Activated naive CD8-positive, alpha-beta T cell treated with anti-CD3 and anti-CD28 coated beads, Interleukin-2, amount 50 U/mL, for 16 hours (primary cell): ENCODE measurements at places on chromosomes 7 and 10.

DNA sequence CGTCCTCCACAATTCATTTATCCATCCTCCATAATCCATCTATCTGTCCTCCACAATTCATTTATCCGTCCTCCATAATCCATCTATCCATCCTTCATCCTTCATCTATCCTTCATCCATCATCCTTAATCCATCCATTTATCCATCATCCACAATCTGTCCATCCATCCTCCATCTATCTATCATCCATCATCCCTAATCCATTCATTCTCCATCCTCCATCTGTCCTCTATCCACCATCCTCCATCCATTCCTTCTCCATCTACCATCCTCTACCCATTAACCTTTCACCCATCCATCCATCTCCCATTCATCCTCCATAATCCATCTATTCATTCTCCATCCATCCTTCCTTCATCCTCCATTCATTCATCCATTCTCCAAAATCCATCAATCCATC lies 36.0 kb upstream of the DPYSL4 start:
- DNase-seq, result no peak

- no peak for DNase-seq
These were observed 18.0 kb upstream of the STEAP4 start for GRCh38 chr7:88324699-88325098.

- no peak for DNase-seq
These were observed 33.5 kb upstream of the ABCB5 start for GRCh38 chr7:20581956-20582355.

- DNase-seq, result no peak
These were observed 35.5 kb upstream of the CABCOCO1 start for GRCh38 chr10:61627266-61627665.

- no peak for DNase-seq
These were observed 10.2 kb downstream of the PLEKHA8 start for GRCh38 chr7:30038196-30038980.

- DNase-seq, result no peak
These were observed 3.9 kb downstream of the PROSER2 start for GRCh38 chr10:11827006-11827405.

GRCh38 chr10:88131511-88132139 lies 268.2 kb downstream of the PTEN start:
- no peak for DNase-seq

DNA sequence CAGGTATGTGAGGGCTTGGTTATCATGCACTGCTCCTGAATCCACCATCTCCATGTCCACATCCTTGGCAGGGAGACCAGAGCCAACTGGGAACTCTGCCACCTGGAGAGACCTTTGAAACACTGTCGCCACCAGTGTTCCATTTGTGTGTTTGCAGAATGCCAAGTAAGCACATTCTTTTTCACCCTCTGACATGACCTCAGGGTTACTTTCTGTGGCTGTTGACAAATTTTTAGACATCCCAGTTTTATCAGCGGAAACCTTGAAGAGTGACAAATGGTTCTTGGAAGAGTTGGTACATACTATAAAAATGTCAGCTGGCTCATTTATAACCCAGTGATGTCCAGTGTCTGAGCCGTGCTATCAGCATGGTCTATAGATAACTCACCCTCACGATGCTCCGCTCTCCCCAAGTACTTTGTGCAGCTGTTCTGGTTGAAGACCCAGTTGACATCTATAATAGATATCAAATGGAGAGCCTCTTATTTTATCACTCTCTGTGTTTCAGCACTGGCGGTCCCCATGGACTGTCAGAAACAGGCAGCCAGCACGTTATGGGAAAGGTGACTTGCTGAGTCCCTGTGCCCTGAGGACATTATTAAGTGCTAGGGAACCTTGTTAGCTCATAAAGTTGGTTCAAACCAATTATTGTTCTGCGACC lies 563.1 kb upstream of the GALNT17 start:
- DNase-seq, result no peak

DNA sequence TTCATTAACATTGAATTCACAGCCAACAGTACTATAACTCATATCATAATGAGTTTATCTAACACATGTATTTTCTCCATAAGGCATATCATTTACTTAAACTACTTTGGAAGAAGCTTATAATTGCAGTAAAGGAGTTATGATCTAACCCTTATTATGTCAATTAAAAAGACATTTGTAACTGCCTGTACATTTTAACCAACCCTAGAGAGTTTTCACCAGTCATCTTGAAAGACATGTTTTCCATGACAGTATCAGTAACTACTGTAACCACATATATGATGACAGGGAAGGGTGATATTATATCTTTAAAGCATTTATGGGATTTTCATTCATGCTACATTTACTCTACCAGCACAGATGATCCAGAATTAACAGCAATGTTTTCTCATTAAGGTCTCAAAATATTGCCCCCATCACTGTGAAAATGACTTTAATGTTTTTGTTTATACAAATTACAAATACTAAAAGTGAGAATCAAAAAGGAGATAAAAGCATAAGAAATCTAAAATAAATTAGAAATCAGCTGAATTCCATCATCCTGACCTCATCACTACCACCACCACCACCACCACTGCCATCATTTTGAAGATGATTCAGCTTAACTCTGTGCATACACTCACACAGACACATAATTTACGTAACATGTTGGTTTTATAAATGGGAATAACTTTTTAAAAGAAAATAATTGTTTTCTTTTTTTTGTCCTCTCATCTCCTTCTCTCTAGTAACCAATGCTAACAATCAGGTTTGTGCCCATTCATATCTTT lies 53.6 kb downstream of the MKLN1 start:
- DNase-seq, result no peak

GRCh38 chr7:98130959-98131358 lies 24.3 kb downstream of the LMTK2 start:
- DNase-seq, result no peak

DNA sequence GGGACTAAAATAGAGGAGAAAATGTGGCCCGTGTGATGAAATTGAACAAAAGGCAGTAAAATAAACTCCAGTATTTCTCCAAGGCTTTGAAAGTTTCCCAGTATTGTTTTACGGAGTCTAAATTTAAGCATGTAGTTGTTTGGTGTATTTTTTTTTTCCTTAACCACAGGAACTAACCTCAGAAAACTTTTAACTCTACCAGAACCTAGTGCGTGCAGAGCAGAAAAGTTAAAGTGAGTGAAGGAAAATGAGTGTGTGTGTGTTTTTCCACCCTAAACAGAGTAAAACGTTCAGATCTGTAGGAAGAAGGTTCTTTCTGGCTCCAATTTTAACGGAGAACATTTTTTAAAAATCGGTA lies 812 bp downstream of the PROSER2 start:
- no peak for DNase-seq

- no peak for DNase-seq
These were observed 19.6 kb downstream of the GRID2IP start for GRCh38 chr7:6531492-6532279.

GRCh38 chr7:47982610-47983009 lies 3.2 kb upstream of the HUS1 start:
- DNase-seq, result no peak

DNA sequence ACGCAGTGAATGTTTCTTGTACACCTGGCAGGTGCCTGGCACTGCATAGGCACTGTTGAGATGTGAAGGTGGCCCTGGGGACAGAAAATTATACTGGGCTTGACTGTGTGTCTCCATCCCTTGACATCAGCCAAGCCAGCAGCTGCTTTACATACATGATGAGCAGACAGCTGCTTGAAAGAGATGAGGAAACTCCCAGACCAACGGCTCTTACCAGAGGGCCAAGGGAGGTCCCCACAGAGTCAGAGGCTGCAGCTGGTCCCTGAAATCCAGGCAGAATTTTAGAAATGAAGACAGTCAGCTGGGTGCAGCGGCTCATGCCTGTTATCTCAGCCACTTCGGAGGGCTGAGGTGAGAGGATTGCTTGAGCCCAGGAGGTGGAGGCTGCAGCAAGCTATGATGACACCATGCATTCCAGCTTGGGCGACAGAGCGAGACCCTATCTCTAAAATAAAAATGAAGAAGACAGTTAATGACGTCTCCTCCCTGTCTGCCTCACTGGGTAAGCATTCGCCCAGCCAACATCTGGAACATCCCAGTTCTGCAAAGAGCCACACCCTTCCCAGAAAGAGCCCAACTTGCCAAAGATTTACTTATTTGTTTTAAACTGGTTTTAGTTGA lies 17.6 kb downstream of the LIMK1 start:
- DNase-seq, result no peak

GRCh38 chr10:103812004-103812403 lies 43.4 kb downstream of the SH3PXD2A start:
- no peak for DNase-seq

DNA sequence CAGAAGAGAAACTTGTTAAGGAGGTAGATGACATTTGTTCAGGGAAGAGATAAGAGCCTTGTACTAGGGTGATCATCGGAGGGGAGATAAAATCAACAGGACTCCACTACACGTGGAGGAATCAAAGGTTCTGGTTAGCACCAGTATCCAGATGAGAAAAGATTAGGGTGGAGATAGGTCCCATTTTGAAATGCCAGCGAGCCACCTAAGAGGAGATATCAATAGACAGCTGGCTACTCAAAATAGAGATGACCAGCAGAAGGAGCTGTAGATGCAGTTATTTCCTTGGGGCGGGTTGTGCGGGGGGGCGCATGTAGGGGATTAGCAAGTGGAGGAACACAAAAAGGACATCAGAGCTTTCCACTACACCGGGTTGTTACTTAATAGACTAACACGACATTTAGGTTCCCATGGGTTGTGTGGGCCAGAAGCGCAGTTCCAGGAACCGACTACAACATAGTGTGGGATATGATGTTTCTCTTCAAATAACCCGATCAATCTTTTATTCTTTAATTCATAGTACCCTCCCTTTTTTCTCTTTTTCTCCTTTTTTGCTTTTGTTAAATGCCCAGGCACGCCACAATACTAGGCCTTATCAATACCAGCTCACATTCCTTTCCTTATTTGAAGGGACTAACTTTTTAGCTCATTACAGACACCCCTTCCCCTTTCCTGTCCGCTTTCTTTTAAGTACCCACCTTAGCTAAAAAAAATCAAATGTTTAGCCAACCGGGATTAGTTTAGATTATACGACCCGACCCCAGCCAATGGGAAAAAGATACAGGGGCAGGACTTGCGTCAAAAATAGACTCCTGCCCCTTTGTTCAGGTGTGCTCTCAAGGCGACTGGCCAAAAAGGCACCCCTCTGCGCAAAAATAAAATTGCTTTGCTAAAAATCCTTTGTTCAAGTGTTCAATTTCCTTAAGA lies 2.0 kb upstream of the KIF11 start:
- DNase-seq, result no peak

GRCh38 chr7:35036361-35037171 lies 719 bp downstream of the DPY19L1 start:
- no peak for DNase-seq

DNA sequence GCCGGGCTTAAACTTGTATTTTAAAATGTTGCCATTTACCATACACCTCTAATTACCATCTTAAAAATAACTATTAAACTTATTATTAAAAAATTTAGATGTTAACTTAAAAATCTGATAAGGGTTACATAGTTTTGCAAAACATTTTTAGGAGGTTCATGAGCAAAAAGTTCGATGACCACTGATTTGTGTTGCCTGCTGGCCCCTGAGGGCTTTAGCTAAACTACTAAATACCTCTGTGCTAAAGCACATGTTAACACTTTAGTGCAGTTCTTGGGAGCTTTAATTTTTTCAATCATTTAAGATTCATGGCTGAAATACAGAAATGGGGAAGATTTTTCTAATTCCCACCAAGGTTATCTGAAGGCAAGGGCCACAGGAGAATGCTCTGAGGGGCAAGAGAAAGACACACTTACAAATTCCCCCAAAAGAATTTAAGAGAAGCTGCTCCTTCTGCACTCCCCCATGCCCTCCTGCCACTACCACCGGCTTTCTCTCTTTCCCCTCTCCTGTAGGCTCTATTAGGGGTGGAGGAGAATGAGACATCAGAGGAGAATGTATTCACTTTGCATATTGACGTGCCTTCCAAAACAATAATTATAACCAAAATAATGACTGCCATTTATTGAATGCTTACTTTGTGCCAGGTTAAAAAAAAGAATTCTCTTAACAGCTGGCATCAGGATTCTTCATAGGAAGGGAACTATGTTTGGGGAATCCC lies 106.2 kb downstream of the RTKN2 start:
- DNase-seq, result no peak

DNA sequence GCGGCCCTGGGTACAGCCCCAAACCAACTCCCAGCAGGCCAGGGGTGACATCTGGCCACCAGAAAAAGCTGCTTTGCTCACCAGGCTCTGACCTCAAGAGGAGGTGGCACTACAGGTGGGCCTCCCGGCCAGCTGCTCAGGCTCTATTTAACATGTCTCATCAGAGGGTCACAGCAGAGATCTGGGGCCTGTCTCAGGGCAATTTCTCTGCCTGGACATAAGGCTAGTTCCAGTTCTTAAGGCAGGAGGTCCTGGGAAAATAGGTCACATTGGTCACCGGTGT lies 88.6 kb downstream of the GFRA1 start:
- DNase-seq, result no peak

DNA sequence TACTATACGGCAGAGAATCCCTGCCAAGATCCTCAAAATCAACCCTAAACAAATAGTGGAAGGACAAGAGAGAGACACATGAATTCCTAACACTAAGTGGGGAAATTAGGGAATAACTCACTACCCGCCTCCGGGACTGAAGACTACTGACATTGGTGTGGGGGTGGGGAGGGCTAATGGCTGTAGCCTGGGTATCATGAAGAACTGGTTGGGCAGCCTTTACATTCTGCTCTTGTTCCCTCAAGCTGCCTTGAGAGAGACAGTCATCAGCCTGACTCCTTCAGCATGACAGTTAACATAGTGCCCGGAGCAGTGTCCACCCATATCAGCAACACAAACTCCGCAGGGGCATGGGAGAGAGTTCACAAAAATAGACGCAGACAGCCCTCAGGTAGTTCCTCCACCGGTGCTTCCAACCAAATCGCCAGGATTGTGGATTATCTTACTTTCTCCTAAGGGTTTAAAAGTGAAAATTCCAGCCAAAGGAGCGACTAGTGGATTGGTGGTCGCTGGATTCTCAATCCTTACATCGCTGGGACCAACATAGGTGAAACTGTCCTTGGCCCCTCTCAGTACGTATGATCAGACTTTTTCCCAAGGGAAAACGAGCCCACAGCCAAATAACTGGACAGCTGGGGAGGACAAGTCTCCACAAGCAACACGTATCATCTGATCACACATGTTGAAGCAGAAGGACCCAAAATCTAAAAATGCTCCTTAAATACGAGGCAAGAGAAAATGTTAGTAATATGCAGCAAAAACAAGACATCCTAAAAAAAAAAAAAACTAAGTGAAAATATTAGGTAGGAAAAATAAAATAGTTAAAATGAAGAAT lies 22.6 kb downstream of the TMEM254 start:
- no peak for DNase-seq

- DNase-seq, result no peak
These were observed 70.1 kb downstream of the ST7 start for GRCh38 chr7:117023325-117023854.

- DNase-seq, result no peak
These were observed 117.7 kb upstream of the MBL2 start for GRCh38 chr10:52890281-52890680.
